ENCODE measurements at places on chromosomes 3 and 15.

GRCh38 chr3:147735616-147736015 is 326.5 kb downstream of the ZIC1 start:
- no peak for DNase-seq

- DNase-seq = no peak
Measured at GRCh38 chr15:40918799-40919392, 10.2 kb upstream of the DLL4 start.

GRCh38 chr3:46848271-46849044 is 14.8 kb downstream of the MYL3 start:
- no peak for DNase-seq

DNA sequence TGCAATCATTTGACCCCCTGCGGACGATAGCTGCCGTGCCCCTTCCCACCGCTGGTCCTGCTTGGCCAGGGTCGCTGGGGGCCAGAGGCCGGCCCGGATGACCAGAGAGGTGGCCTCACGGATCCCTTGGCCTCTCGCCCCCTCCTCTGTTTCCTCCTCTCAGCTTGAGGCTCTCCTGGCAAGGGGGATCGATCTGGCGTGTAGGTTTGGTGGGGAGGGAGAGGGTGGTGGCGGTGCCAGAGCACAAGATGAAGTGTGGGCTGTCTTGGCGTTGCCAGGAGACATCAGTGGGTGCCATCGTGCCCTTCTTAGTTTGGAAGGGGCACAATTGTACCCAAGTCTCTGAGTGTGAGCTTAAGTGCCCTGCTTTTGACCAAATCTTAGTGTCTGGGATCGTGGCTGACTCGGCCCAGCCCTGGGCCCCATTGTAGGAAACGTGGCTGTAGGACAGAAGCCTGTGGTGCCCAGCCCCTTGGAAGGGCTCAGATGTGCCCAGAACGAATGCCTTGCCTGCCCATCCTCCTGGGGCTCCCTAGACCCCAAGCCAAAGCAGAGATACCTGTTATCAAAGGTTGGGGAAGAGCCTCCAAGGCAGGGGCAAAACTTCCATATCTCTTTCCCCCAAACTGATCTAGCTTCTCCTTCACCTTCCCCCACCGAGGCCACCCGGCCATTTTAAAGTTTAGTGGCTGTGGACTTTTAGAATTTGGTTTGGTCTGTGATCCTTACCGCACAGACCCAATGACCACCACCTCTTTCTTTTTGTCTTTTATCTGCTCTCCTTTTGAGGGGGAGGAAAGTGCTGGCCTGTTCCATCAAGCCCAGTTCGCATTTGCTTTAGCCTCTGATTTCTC is 14.4 kb downstream of the NR2F2 start:
- DNase-seq = no peak

DNA sequence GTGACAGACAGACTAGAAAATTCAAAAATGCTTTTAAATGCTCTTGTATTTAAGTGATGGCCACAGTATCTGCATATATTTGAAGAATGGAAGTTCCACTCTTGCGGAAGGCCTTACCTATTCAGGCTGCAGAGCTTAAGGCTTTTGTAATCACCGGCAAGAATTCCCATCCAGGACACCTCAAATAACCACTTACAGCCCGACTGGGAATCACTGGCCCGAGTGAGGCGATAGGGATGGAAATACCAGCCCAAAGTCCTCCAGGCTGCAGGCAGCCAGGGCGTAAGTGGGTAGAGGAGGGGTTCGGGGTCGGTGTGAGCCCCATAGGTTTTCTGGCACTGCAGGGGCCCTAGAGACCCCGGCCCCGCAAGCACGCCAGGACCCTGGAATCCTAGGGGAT is 9.5 kb downstream of the CMTM7 start:
- no peak for DNase-seq

DNA sequence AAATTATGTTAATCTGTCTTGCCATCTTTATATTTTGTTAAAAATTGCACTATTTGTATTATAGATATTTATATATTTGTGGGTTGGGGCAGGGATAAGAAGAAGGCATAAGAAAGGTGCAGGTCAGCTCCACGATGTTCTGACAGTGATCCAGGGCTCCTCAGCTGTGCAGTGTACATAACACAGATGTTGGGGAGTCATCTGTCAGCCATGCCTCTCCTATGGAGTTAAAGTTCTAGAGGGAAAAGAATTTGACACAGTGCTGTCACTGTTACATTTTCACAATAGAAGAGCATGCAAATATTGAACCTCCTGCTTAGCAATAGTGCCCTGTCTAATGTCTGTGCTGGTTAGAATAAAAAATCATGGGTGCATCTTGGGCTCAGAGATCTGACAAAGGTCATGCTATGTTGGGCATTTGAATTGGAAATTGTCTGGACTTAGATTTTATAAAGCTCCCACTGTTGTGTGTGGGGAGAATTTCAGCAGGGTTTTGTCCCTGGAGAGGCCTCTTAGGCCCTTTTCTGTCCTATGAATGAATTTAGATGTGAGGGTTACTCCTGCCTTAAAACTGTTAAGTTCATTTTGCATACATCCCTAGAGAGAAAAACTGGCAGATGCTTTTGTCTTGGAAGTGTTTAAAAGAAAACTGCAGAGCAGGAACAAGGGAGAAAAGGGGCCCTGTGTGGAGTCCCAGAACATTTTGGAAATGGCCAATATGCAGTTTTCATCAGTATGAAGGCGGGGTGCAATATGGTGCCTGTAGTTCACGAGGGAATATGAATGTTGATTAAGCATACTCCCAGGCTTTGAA is 20.4 kb downstream of the CDIN1 start:
- no peak for DNase-seq

DNA sequence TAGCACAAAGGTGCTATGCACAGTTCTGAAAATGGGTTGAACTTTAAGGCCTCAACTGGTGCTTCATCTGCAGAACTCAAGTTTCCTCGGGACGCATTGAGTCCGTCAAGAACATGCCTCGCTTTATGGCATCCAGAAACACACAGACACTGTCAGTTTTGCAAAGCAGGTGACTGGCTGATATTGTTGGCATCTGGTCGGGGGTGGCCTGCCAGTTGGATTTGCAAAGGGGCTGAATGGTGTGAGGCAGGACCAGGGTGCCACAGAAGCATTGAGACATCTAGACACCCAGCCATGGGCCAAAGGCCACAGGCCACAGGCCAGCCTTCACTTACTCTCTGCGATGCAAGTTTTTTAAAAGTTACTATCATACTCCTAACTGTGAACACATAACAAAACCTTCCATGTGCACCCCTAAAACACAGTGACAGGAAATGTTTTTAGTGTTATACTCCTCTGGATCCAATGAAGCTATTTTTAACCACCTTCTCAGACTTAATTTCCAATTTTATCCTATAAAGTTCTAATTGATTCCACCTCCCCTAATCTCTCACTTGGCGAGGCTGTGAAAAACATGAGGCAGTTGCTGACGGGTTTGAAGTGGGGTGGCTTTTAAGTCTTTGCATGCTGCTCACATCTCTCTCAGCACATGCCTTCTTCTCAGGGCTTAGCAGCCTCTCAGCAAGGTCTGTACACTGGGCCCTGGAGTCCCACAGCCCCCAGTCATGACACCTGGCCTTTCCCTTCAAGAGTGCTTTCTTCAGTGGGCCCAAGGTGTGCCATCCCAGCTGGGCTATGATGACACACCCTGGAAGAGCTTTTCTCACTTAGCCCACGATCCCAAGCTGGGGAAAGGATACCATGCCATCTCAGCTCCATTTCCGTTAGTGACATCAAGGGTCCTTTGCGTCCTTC is 38.5 kb upstream of the DUSP7 start:
- no peak for DNase-seq

- DNase-seq = peak; percentile 85
Measured at GRCh38 chr3:49133226-49133951, 539 bp upstream of the LAMB2 start.

DNA sequence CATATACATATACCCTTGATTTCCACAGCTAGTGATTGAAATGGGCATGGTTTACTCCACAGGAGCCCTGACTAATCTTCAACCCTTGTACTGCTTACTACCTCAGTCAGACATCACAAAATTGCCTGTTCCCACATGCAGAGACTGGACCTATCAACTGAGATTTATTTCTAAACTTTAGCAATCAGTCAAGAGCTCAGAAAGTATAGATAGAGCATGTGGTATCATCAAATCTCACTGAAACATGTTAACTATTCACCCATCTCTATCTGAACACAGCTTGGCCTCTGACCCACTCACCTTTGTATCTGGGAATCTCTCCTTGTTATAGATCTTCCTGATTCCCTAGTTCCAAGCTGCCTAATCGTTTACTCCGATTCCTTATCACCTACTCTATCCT is 14.6 kb downstream of the ADAM10 start:
- no peak for DNase-seq

DNA sequence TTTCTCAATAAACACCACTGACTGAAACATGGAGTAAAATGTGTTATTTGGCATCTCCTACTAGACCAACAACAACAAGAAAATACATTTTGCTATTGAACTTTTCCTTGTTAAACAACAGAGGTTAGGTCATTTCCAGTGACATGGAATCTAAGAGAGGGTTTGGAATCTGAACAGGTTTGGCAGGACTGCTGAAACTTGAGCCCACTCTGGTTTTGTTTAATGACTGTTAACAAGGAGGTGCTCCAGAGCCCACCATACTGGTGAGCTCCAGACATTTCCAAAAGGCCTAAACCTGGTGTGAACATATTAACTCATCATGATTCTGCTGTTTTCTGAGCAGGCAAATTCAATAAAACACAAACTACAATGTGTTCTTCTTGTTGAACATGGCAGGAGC is 330.7 kb upstream of the TRIM42 start:
- no peak for DNase-seq
